ENCODE measurements at places on chromosomes 5 and 9.

- no peaks in the 10 kb centered on the region for H3K27me3 ChIP-seq
- H3K4me1 ChIP-seq: no peaks in the 10 kb centered on the region
- no peak overlapping the region for H3K27ac ChIP-seq
- no peak for DNase-seq
These were observed 48.5 kb downstream of the ICE1 start for GRCh38 chr5:5470933-5471332.

DNA sequence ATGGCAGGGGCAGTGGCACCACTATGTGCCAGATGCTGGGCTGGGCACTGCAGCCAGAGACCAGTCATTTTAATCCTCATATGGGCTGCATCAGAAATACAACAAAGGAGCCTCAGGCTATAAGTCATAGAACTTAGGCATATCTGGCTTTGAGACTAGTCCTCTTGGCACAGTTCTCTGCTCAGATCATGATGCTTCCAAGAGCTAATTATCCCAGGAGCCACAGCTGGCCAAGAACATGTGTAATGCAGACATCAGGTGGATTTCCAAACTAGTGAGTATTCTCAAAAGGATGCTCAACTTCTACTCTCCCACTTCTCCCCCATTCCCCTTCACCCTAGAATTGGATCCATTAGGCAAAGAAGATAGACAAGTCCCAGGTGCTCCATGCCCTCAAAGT, 562.2 kb upstream of the TRPC7 start:
- H3K36me3 ChIP-seq: no peaks in the 10 kb centered on the region
- no peak for DNase-seq
- H3K27me3 ChIP-seq: no peaks in the 10 kb centered on the region
- no peak overlapping the region for H3K4me3 ChIP-seq
- no peak overlapping the region for H3K27ac ChIP-seq
- H3K4me1 ChIP-seq: no peaks in the 10 kb centered on the region

- DNase-seq: no peak
- peaks cover 68% of the 10 kb centered on the region for H3K4me1 ChIP-seq
- peak within 1 kb of the TSS; percentile 90 for H3K4me3 ChIP-seq
- H3K36me3 ChIP-seq: no peaks in the 10 kb centered on the region
- H3K27ac ChIP-seq: peak within 1 kb of the TSS; percentile 99
- H3K27me3 ChIP-seq: no peaks in the 10 kb centered on the region
These were observed at the start of gene FAM221B for GRCh38 chr9:35828716-35829083. TSS of gene FAM221B (minus strand) at chr9:35828732. CDS start at chr9:35826161, 2,571 bp downstream.

GRCh38 chr5:109690242-109690974, 681 bp downstream of the MAN2A1 start:
- peak overlapping the region; percentile 96 for H3K27ac ChIP-seq
- H3K36me3 ChIP-seq: no peaks in the 10 kb centered on the region
- H3K4me1 ChIP-seq: peaks cover 34% of the 10 kb centered on the region
- H3K4me3 ChIP-seq: peak overlapping the region; percentile 73
- H3K27me3 ChIP-seq: no peaks in the 10 kb centered on the region
- DNase-seq: no peak

- no peaks in the 10 kb centered on the region for H3K27me3 ChIP-seq
- no peaks in the 10 kb centered on the region for H3K36me3 ChIP-seq
- no peak for DNase-seq
- no peak overlapping the region for H3K4me3 ChIP-seq
- no peaks in the 10 kb centered on the region for H3K4me1 ChIP-seq
These were observed 328.3 kb downstream of the TMEM167A start for GRCh38 chr5:82748688-82749460.
